T-cell (primary cell): ENCODE measurements at places on chromosomes 1 and 21.

- no peak for DNase-seq
These were observed 311 bp downstream of the SPEN start for GRCh38 chr1:15847893-15848142.

DNA sequence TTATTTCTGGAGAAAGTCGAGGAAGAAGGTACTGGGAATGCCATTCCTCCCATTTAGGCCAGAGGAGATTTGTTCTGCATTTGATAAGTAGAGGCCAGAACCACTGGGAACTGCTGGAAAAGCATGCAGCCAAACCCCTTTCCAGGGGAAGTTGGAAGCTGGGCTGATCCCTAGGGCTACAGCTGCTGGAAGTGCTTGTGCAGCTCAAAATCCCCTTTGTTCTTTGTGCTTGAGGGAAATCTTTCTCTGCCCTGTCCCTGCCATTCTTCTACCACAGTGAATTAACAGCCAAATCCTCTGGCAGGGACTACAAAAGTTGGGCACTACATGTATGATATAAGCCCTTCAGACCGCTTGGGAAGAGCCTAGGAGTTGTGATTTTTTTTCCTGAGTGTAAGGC is 734.1 kb downstream of the LRRIQ3 start:
- DNase-seq, result no peak

GRCh38 chr1:116693759-116694480 is 26.4 kb upstream of the IGSF3 start:
- no peak for DNase-seq

GRCh38 chr1:100719490-100719889 is at the start of gene VCAM1:
Gene VCAM1 (plus strand): TSS chr1:100719742. CDS start chr1:100719861, 119 bp downstream.
- DNase-seq, result no peak

- DNase-seq, result no peak
These were observed 175.9 kb downstream of the PAPPA2 start for GRCh38 chr1:176638713-176639526.

GRCh38 chr1:47763591-47764171 is 233.5 kb downstream of the TRABD2B start:
- DNase-seq, result no peak

DNA sequence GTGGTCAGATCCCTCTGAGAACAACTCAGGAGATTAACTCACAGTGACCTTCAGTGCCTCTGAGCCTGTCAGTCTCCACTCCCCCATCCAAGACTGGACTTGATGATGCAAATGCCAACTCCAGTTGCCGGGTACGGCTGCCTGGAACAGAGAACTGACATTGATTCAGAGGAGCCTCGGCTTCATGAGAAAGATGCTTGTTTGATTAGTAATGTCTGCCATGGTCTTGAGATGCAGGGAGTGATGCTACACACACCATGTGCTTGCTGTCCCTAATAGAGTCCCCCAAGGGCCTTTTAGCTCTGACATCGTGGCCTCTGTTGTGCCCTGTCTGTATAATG is 51.8 kb upstream of the LRP8 start:
- DNase-seq, result no peak

DNA sequence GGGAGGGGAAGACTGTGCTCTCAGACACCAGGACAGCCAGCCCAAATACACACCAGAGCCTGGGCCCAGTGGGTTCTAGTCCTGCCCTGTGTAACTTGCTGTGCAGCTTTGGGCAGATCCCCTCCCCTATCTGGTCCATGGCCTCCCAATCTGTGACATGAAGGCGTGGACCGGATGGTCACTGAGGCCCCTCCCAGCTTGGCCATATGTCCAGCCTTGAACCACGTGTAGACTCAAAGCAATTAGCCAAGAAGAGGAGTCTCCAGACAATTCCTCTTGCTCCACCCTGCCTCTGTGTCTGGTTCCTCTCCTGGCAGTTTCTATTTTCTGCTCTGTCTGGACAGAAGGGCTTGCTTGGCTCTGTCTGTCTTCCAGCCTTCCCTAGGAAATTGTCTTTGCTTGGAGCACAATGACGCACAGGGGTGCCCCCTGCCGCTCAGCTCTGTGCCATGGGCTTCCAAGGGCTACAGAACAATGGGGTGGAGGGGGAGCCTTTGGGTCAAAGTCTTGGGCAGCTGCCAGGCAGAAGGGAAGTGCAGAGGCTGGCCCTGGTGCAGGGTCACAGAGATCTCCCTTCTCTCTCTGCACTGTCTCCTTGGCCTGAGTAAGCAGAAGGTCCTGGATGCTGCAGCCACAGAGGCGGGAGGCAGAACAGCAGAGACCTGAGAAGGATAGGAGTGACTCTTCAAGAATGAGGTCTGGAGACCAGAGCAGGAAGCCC is 66.1 kb downstream of the TENT5C start:
- DNase-seq, result no peak

- no peak for DNase-seq
These were observed 32.1 kb downstream of the IL12RB2 start for GRCh38 chr1:67339623-67340343.
